ENCODE measurements at places on chromosomes 7 and 10.
A peak's percentile ranks its signal among the peaks of the same experiment; 100 is the strongest.

- DNase-seq = peak; percentile 15
Measured at GRCh38 chr7:19984231-19984632, 210.8 kb upstream of the TMEM196 start.

DNA sequence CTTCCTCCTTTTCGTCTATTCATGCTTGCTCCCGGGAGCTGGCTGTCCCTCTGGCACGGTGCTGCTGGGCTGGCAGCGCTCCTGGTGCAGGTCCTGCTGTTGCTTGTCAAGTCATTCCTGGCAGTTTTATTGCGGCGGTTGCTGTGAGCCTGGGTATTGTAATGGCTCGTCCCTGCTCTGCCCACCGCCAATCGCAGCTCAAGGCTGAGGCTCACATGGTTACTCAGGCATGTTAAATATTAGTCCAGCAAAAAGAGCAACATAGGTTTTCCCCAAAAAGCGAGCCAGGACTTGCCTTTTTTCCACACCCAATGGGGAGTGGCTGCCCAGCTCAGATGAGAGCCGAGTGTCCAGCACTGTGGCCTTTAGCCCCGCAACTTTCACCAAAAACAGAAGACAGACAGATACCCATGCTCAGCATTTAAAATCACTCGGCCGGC is 492.9 kb upstream of the FOXK1 start:
- DNase-seq = no peak

DNA sequence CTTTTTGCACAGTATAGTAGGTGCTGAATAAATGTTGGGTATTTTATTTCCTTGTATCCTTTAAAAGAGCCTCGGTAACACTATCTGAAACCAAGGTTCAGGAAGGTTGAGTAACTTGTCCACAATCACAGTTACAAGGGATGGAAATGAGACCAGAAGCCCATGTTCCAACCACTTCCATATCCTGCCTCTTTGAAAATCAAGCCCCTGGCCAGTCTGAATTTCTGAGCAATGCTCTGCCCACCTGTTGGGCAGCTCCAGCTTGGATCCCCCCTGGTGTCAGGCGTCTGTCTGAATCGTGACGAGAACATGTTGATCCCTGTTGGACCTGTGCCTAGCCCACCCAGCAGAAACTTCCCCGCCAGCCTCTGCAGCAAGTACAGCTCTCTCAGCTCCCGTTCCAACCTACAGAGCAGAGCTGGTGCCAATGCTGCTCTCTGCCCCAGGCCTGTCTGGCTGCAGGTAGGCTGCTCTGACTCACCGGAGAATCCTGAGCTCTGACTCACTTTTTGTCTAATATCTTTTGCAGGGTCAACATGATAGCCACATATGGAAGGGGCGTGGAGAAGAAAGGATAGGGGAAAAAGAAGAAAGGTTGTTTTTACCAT is 595.5 kb downstream of the INHBA start:
- DNase-seq = no peak

- DNase-seq = no peak
Measured at GRCh38 chr7:129923709-129924108, 29.1 kb downstream of the UBE2H start.

GRCh38 chr10:124603376-124604213 is 140.6 kb downstream of the FAM53B start:
- no peak for DNase-seq

- no peak for DNase-seq
Measured at GRCh38 chr10:18293536-18294510, 153.6 kb downstream of the CACNB2 start.

- DNase-seq = no peak
Measured at GRCh38 chr7:139643951-139644585, 120.6 kb downstream of the CLEC2L start.

- no peak for DNase-seq
Measured at GRCh38 chr10:123154711-123155505, 706 bp downstream of the BUB3 start.

- DNase-seq = no peak
Measured at GRCh38 chr10:25245165-25245564, 70.4 kb downstream of the GPR158 start.

DNA sequence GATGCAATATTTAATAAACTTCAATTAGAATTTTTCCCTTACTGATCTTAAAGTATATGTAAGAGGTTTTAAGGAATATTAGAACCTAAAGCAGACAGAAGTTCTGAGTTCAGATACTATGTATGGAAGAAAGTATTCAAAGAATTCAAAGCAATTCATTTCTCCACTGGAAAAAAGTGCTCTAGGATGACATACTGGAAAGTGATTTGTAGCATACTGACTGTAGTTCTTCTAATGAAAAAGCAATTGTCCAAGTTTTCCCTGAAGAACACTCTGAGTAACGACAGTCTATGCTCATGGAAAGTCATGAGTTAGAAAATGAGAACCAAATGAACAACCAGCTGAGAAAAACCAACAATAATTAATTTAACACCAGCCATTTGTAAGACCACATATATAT is 180.8 kb upstream of the SLC26A5 start:
- DNase-seq = no peak

DNA sequence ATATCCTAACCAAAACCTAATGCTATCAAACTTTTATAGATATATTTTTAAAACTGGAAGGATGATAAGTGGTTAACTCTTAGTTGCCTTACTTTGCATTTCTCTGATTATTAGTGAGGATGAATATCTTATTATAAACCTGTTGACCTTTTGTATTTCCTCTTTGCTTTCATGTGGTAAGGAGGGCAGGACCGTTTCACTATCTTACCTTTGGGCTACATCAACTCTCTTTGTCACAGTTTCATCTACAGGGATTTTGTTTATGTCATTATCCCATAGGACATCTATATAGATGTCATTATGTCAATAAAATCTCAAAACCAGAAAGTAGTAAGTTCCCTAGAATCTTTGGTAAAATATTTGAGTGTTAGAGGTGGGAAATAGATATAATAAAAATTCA is 219.3 kb downstream of the THSD7A start:
- no peak for DNase-seq
